ENCODE measurements at places on chromosomes 7 and 10.

DNA sequence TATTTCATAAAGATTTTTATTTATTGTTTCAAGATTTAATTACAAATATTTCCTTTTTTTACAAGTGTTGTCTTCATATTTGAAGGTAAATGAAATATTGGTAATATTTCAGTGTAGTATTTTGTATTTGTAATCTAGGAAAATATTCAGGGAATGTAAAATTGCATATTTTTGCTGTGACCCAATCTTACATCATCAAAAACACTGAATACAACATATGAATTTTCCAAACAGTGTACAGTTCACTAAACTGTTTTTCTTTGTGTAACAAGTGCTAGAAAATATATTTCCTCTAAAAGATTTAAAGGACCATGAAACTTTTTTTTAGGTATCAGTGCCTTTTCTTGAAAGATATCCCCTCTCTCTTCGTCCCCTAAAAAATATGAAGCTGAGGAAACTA lies 251.9 kb upstream of the KCND2 start:
- DNase-seq: no peak

DNA sequence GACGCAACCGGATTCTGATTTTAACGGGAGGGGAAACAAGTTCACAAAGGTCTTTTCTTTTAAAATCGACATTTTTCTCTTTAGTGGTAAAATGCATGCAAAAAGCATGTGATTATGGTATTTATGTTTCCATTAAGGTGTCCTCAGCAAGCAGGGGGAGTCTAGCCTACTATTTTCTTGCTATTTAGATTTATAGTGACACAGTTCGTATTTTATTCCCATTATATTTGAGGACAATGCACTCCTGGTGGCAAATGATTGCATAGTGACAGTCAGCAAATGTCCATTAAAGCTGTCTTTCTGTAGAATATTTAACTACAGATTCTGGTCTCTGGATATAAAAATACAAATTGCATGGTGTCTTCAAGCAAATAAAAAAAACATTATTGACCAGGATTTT lies 554.2 kb downstream of the PARD3 start:
- no peak for DNase-seq

DNA sequence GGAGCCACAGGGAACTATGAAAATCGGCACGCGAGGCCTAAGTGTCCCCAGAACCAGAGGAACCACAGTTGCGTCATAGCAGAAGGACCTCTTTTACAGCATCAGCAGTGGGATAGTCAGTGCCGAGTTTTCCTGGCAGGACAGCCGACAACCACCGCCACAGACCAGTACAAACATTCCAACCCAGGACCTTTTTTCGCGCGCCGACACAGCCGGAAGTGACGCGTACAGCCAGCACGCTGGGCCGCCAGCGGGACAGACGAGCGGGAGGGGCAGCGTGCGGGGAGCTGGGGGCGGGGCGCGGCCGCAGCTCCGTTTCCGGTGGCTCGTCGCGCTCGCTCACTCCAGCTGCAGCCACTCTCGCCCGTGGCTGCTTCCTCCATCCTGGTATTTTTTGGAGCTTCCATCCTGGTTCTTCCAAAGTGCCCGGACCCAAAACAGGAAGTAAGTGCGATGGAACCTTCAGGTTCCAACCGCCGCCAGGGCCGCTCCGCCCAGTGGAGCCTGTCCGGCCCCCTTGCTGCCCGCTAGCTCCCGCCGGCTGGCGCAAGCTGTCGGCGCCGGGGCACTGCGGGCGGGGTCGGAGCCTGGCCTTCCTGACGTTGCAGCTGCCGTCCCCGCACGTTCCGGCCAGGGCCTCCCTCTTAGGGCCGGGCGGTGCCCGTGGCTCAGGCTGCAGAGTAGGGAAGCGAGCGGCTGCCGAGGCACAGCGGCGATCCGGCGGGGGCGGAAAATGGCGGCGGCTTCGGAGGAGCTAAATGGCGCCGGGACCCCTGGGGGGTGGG lies at the start of gene DMTF1:
Gene DMTF1, plus strand, starts transcription at position 342 of the 785 bp plus-strand sequence. CDS start 12,489 bp downstream, outside the sequence.
- peak; percentile 95 for DNase-seq

- no peak for DNase-seq
These were observed 99.3 kb upstream of the SORCS3 start for GRCh38 chr10:104541820-104542219.

DNA sequence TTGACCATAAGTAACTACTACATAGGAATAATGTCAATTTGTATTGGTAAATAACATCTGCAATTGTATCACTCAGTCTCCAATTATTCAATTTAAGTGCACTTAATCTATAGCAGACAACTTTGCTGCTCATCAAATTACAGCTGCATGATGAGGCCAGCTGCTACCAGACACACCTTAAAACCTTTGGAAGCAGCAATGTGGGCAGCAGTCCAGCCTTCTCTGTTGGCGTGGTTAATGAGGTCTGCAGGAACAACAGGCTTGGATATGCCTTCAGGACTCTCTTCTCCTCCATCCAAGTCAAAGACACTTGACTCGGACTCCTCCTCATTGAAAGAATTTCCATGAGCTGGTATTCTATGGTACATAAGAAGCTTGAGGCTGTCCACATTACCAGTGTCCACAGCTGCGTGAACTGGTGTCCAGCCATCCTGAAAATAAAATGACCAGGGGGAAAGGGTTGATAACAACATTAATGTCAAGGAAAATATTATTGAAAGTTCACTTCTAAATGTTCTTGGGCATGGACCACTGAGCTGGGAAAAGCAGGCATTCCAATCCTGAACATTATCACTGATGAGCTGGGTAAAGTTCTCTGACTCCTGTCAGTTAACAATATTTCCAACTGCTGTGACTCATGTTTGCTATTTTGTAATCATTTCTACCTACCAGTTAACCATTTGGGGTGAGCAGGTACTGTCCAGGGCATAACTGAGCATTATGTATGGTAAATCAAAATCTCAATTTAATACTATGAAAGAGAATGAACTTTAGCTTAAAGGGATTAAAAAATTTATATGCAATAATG lies 95.7 kb downstream of the CTTNBP2 start:
- DNase-seq: no peak

GRCh38 chr10:46540412-46541016 lies 15.9 kb downstream of the GPRIN2 start:
- DNase-seq: no peak

- no peak for DNase-seq
These were observed 226.5 kb upstream of the PRSS1 start for GRCh38 chr7:142522735-142523134.

DNA sequence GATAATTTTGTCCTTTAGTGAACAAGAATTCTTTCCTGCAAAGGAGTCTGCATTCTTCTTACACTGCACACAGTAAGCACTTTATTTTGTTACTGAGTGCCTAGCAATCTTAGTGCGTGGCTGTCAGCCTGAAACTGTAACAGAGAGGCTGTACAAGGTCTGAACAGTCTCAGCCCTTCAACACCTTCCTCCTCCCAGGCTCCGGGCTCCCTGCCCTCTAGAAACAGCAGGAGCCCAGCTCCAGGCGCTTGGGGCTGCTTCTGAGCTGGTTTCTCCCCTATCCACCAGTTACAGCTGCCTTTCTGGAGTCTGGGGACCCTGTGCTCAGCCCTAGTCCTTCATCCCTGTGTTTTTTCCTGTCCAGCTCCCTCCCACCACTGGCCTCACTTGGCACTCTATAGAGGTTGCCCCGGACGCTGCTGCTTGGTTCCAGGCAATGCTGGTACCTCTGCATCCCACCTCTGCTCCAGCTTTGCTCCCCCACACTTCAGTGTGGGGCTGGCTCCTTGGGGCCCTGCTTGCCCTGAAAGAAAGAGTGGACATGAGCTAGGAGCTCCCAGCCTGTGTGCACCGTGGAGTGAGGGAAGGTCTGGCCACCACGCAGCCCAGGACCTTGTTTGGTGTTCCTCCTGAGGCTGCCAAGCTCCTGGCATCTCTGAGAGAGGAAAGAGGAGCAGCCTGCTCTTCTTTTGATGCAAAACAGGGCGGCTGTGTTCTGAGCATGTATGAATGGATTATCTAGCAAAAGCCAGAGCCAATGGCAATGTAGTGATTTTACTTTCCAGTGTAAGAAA lies 251.2 kb upstream of the GRB10 start:
- DNase-seq: peak; percentile 67

- DNase-seq: no peak
These were observed 3.5 kb downstream of the AIMP2 start for GRCh38 chr7:6012355-6013104.

- no peak for DNase-seq
These were observed 15.6 kb downstream of the HIBADH start for GRCh38 chr7:27647046-27647445.

DNA sequence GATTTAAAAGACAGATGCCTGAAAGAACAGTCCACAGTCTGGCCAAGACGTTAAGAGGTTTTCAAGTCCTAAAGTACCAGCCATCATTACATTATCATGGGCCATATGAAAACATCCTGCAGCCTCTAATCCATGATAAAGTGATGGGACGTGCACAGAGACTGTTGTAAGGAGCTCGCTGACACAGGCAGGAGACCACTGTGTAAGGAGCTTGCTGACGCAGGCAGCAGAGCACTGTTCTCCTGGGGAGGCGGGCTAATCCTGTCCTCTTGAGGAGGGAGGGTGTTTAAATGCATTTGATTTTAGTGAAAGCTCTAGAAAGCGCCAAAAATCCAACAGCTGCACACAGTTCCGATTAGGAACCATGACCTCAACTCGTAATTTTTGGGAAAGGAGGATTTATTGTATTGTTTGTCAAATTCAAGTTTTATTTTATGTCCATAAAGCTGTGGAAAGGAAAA lies 16.9 kb downstream of the SVIL start:
- no peak for DNase-seq

DNA sequence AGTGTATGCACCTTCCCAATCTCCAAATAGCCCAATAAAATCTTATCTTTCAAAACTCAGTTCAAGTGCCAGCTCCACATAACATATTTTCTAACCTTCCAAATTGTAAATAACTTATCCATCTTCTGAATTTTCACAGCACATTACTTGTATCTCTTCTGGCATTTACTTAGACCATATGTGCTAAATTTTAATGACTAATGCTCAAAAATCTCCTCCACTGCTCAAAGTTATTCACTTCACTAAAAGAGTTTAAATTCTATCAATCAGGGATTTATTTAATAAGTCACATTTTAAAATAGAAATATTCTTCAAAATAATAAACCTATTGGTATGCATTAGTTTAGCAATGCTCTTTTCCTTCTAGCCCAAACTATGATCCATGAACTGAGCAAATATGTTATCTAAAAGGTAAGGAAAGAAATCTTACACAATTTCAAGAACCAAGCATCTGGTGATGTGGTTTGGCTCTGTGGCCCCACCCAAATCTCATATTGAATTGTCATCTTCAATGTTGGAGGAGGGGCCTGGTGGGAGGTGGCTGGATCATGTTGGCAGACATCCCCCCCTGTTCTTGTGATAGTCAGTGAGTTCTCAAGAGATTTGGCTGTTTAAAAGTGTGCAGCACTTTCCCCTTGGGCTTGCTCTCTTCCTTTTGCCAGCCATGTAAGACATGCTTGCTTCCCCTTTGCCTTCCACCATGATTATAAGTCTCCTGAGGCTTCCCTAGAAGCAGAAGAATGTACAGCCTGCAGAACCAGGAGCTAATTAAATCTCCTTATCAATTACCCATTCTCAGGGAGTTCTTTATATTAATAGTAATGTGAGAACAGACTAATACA lies 28.1 kb upstream of the GPR22 start:
- no peak for DNase-seq

DNA sequence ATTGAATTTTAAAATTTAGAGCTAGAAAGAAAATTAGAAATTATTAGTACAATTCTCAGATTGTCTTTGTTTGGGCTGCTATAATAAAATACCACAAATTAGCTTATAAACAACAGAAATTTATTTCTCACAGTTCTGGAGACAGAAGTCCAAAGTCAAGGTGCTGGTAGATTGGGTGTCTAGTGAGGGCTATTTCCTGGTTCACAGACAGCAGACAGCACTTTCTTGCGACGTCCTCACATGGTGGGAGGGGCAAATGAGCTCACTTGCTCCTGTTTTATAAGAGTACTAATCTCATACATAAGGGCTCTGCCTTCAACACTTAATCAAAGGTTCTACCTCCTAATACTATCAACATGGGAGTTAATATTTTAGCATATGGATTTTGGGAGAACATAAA lies 134.1 kb downstream of the MDFIC start:
- DNase-seq: no peak

DNA sequence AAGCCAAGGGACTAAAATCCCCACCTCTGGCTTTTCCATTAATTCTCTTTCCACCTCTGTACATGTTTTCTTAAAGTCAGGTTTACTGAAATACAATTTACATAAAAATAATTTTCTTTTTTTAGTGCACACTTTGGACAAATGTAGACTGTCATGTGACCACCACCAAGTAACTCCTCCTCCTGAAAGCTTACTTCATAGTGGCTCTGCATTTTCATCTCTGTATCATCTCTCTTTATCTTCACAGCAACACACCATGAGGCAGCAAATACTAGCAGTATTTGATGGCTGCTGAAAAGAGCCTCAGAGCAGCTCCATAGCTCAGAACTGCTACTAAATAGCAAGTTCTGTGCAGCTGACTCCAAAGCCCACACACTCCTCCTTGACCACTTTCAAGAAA lies 17.3 kb downstream of the WDFY4 start:
- no peak for DNase-seq

- DNase-seq: no peak
These were observed 27.9 kb downstream of the ADCYAP1R1 start for GRCh38 chr7:31079824-31080511.

GRCh38 chr7:70554646-70555045 lies 577.3 kb upstream of the GALNT17 start:
- DNase-seq: no peak

DNA sequence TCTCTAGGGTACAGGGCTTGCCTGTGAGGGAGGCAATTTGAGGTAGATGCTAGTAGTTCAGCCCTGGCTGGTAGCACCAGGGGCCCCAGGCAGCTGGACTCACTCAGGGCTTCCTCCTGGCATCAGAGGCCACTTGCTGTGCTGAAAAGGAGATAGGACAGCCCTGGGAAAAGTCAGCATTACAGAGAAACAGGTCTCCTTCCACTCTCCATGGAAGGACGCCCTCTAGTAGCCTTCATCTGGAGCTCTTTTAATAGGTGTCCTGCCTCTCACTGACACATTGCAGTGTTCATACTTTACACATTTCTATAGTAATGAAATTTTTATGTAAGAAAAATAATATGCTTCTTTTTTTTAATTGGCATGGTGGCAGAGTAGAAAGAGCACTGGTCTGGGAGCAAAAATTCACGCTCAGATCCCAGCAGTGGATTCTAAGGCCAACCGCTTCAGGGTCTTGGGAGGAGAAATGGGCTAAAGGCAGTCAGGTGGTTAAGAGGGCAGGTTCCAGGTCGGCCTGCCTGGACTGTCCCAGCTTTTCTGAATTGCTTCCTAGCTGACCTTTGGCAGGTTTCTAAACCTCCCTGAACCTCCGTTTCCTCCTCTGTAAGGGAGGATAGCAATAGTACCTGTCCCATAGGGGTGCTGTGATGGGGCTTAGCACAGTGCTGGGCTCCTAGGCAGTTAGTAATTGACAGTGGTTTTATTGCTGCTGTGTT lies 35.8 kb downstream of the AIFM2 start:
- DNase-seq: no peak

DNA sequence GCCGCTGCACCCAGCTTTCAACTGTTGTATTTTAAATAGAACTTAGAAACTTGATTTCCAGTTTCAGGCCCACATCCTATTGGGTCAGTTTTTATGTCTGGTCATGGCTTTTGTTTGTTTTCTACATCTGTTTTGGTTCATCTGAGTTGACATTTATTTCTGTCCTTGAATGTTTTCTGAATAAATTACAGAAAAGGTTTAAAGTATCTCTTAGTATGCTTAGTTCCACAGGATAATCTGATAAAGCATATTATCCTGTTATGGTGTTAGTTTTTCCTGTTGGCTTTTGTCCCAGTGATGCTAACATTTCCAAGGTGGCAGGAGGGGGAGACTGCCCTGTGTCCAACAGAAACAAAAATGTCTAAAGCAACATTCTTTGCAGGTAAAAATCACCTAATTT lies 733.2 kb downstream of the INHBA start:
- no peak for DNase-seq

GRCh38 chr7:26950889-26951288 lies 86.5 kb upstream of the SKAP2 start:
- no peak for DNase-seq
